Heart left ventricle (tissue), 16 donors: ENCODE measurements at places on chromosomes 7 and 10. TPM values are rescaled to one million over a fixed set of nuclear protein-coding genes. Genes with fewer than 3 reads are reported as not detected.

DNA sequence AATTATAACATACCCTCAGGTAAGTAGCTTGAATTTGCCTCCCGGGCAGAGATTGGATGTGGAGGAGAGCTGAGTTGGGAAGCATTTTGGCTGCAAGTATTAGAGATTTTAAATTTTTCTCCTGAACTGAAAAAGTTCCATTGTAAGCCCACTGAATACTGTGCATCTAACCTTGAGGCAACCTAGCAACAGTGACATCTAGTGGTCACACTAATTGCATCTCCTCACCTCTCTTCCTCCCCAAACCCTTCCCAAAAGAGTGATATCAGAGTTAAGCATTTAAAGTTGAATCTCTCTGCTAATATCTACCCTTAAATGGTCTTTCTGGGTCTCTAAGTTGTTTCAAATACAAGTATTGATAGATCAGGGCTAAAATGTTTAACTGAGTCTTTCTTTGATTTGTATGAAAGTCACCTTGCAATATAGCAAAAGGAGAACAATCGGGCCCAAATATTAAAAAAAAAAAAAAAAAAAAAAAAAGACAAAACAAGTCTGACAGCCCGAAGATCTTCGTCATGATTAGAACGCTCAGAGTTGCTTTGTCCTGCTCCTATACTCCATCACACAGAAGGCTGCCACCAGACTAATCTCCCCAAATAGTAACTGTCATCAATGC lies 40.4 kb upstream of the DLX5 start:
- DNase-seq = peak; percentile 13

FLNC gene
- 1,266 TPM for total RNA-seq

DNA sequence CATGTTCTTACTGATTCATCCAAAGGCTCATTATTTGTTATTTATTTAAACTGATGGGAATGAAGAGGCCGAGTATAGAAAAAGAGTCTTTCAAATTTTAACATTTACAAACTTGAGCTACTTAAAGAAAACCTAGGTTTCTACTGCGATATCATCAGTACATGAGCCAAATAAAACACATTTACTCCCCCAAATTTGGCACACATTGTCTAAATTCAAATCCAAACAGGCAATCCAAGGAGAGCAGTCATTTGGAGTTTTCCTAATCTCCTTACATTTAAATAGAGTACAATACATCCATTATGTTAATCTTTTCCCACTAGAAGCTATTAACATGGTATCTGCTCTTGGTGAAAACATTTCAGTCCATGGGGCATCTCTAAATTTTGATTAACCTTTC lies 2.2 kb downstream of the NMT2 start:
- DNase-seq = no peak

GRCh38 chr7:155992974-155993373 lies 180.7 kb upstream of the SHH start:
- no peak for DNase-seq

DNA sequence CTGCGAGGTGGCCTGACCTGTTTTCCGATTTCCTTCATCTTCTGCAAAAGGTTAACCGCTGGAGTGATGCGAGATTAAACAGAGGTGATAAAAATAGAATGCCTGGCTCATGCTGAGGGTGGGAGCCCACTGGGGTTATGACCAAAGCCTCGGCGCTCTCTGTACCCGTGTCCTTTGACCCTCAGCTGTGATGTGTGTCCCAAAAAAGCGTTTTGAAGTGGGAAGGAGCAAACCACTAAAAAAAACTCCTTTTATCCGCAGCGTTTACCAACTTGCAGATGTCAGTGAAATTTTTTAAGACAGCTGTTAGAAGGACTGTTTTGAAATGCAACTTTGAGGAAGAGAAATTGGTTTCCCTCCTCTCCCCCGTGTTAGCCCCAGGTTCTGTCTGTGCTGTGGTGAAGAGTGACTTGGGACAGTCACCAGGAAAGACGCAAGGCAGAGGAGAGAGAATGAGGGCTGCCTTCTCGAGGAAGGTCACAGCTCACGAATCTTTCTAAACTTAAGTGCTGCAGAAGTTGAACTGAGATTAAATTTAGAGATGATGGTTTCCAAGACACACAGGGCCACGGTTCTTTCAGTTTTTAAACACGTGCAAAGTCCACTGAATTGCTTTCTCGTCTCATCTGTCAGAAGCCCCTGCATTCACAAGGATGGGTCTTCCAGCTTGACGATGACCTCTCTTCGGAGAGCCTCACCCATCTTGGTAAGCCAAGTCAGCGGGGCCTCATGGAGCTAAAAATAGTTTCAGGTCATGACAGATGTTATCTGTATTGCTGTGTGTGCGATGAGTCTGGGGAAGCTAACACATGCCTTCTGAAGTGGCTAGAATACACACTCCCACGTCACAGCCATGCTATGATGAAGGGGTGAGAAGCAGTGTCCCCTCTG lies 27.6 kb downstream of the AMZ1 start:
- DNase-seq = no peak

DNA sequence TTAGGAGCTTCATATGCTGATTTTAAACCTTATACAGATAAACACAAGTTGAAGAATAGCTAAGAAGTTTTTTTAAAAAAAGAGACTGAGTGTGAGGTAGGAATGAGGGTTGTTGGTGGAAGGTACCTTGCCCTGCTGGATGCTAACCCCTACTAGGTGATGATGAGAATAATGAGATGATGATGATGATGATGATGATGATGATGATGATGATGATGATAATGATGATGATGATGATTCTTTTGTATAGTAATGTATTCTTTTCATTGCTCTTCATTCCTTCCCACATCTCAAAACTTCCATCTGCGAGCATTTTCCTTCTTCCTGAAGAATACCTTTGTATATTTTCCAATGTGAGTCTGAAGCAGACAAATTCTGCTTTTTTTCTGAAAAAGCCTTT lies 14.1 kb upstream of the TMEM273 start:
- DNase-seq = no peak

- no peak for DNase-seq
Measured at GRCh38 chr7:94127026-94127425, 122.9 kb upstream of the BET1 start.

TEX47 gene
- not detected for total RNA-seq

DNA sequence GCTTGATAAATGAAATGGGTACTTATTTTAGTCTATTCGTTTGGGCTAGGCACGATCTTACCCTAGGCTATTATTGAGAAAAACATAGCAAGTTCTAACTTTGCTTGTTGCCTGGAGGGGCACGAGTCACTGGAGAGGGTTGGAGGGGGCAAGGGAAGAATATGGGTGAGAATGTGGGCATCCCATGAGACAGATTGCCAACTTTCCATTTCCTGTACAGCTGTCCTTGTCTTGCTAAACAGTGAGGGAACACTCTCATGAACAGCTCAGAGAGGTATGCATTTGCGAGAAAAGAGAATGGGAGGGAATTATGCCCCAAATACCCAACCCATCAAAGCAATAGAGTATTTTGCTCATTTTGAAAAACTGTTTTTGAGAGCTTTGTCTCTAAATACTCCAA lies 9.2 kb downstream of the CDHR3 start:
- no peak for DNase-seq

C7orf25 gene
- 2.2 TPM for total RNA-seq

DNA sequence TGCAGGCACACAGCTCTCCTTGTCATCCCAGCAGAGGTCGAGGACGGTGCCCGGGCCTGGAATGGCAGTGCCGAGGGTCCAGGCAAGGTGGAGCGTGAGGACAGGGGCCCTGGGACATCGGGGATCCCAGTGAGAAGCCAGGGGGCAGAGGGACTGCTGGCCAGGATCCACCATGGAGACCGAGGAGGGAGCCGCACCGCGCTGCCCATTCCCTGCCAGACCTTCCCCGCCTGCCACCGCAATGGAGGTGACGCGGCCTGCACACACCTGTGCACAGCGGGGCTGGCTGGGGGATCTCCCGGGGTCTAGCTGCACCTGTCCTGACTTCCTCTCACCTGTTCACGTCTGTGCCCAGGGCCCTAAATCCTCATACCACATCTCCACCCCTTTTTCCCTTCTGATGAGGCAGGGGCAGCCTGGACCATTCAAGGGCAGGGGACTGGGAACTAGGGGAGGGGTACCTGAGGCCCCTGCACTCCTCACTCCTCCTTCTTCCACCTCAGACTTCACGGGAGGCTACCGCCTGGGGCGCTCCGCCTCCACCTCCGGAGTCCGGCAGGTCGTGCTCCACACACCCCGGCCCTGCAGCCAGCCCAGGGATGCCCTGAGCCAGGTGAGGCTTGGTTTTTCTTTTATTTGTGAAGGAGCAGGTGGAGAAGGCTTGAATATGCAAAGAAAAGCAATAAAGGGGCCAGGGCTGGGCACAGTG lies 6.9 kb downstream of the NYAP1 start:
- DNase-seq = no peak

GRCh38 chr7:159031750-159032149 lies 112.9 kb downstream of the VIPR2 start:
- no peak for DNase-seq

GRCh38 chr10:61812052-61812721 lies 89.3 kb upstream of the ARID5B start:
- no peak for DNase-seq

DNA sequence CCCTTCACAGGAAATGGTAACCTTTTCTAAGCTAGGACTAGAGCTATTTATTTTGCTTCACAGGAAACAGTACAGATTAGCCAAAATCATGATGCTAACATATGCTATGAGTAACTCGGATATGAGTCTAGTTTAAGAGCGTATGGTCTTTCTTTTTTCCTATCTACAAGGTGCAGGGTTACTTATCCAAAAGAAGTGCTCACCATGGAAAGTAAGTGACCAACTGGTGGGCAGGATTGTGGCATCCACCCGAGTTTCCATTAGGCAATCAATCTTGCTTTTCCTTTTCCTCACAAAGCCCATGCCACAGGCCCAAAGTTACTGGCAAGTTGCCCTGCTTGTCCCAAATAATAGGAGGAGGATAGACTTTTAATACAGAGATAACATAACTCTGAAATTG lies 765.1 kb upstream of the POM121L12 start:
- no peak for DNase-seq

DNA sequence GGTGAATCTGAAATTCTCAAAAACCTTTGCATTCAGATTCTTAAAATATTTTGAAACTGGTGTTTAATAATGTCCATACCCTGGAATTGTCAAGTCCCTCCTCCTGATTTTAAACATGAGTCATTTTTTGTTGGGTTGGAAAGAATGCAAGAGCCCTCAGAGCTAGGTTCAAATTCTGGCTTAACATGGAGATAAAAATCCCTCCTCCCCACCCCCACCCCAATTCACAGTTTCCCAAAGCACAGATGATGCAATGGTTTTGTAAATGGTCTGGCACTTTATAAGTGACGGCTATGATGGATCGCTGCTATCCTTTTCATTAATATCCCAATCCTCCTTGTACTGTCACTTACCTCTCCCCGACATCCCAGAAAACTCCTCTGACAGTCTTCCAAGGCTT lies 332.8 kb downstream of the PLXNA4 start:
- no peak for DNase-seq

EBF3 gene
- total RNA-seq = 3.6 TPM

TAS2R41 gene
- total RNA-seq = not detected

PRTFDC1 gene
- total RNA-seq = 13.1 TPM

NANOS1 gene
- total RNA-seq = 10.1 TPM

DNA sequence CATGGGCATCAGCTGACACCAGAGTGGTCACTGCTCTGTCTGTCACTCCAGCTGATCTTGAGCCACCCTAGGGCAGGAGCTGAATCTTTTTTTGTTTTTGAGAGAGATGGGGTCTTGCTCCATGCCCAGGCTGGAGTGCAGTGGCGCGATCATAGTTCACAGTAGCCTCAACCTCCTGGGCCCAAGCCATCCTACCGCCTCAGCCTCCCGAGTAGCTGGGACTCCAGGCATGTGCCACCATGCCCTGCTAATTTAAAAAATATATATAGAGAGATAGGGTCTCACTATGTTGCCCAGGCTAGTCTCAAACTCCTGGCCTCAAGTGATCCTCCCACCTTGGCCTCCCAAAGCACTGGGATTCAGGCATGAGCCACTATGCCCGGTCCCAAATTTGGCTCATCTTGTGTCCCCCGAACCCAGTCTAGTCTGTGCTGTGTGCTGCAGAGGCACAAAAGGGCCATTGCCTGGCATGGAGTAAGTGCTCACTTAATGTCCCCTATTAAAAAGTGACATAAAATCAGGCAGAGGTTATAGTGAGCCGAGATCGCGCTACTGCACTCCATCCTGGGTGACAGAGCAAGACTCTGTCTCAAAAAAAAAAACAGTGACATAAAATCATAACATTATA lies 8.1 kb upstream of the FZD9 start:
- DNase-seq = no peak

SRPK2 gene
- total RNA-seq = 32.3 TPM

DNA sequence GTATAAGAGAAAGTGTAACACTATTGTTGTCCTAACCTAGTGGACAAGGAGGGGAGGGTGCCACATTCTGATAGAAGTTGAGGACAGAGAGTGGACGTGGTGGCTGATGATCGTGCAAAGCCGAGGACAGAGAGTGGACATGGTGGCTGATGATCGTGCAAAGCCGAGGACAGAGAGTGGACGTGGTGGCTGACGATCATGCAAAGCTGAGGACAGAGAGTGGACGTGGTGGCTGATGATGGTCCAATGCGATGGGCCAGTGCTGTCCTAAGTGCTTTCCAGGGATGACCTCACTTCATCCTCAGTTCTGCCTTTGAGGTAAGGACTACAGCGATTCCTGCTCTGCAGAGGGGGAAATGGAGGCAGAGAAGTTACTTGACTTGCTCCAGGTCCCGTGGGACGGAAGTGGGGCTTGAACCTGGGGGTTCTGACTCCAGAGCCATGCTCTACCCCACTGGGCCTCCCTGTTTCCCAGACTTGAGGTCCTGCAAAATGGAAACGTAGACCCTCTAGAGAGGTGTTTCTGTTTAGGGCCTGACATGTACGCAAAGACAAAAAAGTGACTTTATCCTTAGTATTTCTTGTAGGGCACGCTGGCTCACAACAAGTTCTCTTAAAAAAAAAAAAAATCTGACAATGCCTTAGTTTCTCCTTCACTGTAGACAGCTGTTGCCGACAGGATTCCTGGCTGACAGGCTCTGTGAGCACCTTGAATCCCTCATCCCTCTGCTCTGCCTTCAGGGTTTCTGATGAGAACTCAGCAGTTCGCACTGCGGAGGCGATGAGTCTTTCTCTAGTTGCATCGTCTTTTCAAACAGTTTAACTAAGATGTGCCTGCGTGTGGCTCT lies 20.3 kb upstream of the NCAPG2 start:
- no peak for DNase-seq

FIGNL1 gene
- 2.9 TPM for total RNA-seq

OR2A7 gene
- 0.42 TPM for total RNA-seq

HMX3 gene
- not detected for total RNA-seq

BET1 gene
- 11.5 TPM for total RNA-seq

DNA sequence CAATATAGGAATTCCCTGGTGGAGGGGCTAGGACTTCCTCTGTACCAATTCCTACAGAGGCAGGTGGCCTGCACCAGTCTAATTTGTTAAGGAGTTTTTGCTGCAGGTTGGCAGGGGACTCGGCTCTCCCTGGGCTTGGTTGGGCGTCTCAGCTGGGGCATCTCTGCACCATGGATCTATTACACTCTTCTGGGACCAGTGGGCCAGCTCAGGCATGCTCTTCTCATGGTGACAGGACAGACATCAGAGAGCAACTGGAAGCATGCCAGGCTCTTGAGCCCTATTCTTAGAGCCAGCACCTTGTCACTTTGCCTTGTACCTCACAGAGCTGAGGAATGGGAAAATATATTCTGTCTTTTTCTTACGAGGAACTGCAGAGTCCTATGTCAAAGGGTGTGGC lies 74.6 kb downstream of the SH2D4B start:
- DNase-seq = no peak
